Stimulated activated CD4-positive, alpha-beta T cell treated with anti-CD3 and anti-CD28 coated beads, Interleukin-15, amount 100 ng/mL, for 24 hours (primary cell): ENCODE measurements at places on chromosomes 2 and 18.
A peak's percentile ranks its signal among the peaks of the same experiment; 100 is the strongest.

- DNase-seq: peak; percentile 26
Measured at GRCh38 chr2:113965644-113966043, 75.8 kb downstream of the ACTR3 start.

DNA sequence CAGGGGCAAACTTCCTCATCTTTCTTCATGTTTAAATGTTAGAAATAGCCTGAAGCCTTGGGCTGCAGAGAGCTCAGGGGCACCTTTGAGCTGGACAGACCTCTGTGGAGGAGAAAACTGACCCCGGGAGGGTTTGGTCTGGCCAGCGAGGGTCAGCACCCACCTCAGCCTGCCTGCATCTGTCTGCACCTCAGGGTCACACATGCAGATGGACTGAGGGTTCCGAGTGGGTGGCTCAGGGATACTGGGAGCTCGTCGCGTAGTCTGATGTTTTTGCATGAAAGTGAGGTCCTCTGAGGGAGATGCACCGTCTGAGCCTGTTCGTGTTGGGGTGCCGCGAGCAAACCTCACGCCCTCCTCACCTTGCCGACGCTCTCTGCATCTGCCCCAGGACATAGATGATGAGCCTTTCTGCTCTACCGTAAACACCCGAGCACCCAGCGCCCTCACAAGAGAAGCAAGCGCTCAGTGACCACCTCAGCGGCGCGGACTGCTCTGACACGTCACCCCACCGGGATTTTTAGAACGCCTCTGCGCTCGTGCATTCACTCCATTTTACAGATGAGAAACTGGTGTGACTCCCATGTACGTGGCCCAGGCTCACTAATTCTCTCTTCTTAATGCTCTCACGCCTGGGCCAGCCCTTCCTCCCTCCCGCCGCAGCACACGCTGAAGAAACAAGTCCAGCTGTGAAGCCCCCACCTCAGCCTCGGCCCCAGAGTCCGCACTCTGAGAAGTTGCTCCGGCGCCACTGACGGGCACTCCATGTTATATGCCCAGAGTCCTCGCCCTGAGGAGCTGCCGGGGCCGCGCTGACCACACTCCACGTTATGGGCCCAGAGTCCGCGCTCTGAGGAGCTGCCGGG is 9.5 kb downstream of the KCNG2 start:
- no peak for DNase-seq

- no peak for DNase-seq
Measured at GRCh38 chr18:46152436-46152807, 48.2 kb downstream of the HAUS1 start.

- DNase-seq: no peak
Measured at GRCh38 chr2:121386707-121387106, 101.7 kb upstream of the TFCP2L1 start.

DNA sequence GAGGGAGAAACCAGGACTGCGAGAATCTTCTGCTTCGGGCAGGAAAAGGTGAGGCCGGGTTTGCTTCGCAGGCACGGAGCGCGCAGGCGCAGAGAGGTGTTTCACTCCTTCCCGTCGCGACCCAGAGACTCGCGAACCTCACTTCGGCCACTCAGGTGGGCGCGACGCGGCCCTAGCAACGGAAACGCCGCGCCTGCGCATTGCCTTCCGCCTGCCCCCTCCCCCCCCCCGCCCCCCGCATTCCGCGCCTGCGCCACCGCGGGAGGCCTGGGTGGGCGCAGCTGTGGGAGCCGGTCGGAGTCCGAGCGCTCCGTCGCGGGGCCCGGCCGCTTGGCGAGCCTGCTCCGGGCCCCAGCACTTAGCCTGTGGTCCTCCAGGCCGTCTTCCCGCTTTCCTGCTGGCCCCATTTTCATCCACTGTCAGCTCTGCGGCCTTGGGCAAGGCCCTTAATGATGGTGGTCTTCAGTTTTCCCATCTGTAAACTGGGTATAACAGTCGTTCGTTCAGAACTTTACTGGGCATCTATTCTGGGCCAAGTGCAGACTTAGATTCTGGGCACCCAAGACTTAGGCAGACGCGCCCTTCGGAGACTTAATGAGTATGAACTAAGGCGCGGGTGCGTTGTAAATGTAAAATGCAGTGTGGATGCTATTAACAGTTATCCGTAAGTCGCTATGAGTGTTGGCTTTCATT is 62.1 kb upstream of the ACKR3 start:
- peak; percentile 69 for DNase-seq

- no peak for DNase-seq
Measured at GRCh38 chr18:75246721-75247610, 36.4 kb downstream of the TSHZ1 start.

- no peak for DNase-seq
Measured at GRCh38 chr2:18062892-18063291, 184.4 kb downstream of the KCNS3 start.

DNA sequence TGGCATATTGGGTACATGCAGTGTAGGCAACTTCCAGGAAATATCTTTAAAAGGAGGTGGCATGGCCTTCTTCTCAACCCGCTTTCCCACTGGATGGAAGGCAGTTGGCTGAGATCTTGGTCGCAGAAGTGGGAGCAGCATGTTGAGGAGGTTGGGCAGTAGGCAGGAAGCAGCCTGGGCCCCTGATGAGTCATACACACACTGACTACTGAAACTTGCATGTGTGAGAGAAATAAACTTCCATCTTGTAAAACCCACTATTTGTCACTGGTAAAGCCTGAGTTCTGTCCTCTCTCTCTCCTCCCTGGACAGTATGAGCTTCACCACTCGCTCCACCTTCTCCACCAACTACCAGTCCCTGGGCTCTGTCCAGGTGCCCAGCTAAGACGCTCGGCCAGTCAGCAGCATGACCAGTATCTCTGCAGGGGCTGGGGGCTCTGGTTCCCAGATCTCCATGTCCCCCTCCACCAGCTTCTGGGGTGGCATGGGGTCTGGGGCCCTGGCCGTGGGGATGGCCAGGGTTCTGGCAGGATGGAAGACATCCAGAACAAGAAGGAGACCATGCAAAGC is 233.8 kb upstream of the SPRED2 start:
- peak; percentile 7 for DNase-seq

DNA sequence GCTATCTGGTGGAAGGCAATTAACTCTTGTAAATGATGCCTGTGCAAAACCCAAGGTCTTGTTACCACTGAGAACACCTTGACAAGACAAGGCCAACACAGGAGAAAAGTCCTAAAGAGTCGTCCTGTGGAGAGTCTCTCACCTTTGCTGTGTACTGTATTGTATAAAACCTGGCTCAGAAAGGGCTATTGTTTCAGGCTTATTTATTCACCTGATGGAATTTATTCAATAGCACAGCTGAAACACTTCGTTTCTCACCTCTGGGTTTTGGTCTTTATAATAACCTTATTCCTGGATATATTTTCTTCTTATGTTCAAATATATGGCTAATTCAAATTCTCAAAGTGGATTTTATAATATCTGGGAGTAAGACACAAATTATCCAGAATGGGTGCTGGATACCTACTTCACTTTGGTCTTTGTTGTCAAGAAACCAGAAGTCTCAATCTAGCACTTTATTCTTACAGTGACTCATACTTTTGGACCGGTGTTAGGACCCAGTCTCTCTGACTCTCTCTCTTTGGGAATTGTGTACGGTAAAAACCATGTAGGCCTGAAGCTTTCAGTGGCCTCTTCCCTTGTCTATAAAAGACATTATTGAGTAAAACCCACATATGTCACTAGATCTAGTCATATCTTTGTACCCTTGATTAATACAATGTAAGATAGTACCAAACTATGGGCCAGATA is 16.1 kb upstream of the STAT4 start:
- no peak for DNase-seq

GRCh38 chr18:57585421-57585820 is 1.1 kb downstream of the FECH start:
- DNase-seq: no peak

DNA sequence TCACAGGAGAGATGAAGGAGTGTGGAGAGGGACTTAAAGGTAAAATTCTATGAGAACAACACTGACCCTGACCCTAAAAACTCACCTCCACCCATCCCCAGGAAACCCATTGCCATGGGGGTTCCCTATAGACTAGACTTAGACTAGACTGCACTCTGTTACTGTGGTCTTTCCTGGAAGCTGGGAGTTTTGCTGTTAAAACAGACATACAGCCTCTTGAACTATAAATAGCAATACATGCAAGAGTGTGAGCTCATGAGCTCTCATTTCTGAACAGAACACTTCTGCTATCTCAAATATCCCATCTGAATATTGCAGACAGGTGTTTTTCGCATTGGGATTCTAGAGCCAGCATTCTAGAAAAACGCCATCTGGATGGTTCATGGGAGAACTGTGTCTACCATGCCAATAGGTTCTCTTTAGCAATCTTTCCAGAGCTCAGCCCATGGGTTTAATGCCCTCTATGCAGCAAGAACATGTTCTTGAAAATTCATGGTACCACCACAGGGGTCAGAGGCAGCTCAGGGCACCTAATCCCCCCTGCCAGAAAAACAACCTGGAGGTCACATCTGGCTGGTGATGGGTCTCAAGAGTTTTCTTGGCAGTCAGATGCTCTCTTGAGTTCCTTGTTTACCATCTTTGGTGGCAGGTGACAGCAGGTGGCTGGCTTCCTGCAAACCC is 51.9 kb downstream of the SLC14A2 start:
- no peak for DNase-seq

DNA sequence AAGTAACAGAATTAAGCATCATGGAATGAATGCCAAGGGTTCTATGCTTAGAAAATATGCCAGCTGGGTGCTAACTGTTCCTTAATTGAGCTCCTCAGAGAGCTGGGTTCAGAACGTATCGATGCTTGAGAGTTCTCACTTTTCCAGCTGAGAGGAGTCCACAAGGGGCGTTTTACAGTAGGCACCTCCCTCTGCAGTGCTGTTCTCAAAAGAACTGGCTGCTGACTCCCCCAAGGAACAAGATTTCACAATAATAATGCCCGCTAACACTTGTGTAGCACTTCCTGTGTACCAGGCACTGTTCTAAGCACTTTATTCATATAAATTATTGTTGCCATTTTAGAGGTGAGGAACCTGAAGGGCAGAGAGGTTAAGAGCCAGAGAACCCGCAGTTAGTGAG is 18.1 kb upstream of the TMEM237 start:
- DNase-seq: no peak

DNA sequence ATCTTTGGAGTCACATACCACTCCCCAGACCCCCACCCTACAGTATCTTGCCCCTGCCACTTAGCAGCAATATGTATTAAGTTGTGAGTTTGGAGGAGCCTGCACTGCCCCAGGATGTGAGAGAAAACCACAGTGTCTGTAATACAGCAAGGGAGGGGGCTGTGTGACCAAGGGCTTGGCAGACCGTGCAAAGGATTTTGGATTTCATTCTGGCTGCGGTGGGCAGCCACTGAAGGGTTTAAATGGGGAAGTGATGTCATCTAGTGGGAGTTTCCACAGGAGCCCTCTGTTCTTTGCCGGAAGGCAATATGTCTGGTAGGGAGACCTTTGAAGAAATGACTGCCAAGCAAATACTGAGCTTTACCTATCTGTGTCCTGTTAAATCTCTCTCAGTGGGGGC is 202.4 kb downstream of the FHOD3 start:
- no peak for DNase-seq

- DNase-seq: no peak
Measured at GRCh38 chr18:61420218-61420885, 87.1 kb downstream of the CDH20 start.

GRCh38 chr2:15223887-15224286 is 337.2 kb downstream of the NBAS start:
- no peak for DNase-seq

- DNase-seq: no peak
Measured at GRCh38 chr2:30978044-30978443, 160.2 kb downstream of the GALNT14 start.

- DNase-seq: no peak
Measured at GRCh38 chr2:169493360-169493759, 14.1 kb downstream of the BBS5 start.

DNA sequence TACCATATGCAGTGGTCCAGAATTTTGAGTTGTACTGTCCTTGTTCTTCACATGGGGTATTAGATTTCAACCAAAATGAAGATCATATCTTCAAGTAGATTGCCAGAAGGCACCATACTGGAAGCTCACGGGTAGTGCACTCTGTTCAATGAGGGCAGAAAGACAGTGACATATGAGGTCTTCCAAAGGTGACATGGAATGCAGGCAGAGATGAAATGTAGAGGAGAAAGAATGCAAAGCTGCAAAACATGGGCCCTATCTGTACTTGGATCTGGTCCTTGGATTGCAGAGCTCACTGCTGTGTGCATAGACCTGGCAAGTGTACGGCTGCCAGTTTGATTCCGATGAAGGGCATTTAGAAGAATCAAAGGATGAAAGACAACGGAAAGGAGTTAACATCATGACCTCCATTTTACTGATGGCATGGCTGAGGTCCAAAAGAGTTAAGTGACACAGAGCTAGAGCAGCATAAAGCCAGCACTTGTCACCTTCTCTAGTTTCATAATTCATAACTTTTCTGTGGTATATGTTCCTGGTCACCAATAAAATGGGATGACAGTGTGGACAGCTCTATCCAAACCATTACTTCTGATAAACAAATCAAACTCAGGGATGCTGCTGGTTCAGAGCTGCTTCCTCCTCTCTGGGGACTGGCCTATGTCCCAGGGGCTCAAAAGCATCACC is 64.7 kb downstream of the BCL2 start:
- DNase-seq: no peak

DNA sequence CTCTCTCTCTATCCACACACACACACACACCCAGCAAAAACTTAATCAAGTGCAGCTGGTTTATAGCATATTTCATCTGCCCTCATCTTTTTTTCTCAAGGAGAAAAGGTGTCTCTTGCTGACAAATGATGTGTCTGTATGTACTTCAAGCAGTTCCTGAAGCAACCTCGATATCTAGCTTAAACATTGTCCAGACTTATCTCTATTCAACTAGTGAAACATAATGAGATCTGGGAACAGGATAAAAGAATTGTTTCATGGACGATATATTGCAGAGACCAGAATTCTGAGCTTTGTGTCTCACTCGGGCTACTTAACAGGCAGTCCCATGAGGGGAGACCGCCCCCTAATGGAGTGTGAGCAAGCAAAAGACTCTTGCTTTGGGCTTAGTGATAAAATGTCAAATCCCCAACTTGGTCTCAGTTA is 929.2 kb upstream of the SOX11 start:
- no peak for DNase-seq

DNA sequence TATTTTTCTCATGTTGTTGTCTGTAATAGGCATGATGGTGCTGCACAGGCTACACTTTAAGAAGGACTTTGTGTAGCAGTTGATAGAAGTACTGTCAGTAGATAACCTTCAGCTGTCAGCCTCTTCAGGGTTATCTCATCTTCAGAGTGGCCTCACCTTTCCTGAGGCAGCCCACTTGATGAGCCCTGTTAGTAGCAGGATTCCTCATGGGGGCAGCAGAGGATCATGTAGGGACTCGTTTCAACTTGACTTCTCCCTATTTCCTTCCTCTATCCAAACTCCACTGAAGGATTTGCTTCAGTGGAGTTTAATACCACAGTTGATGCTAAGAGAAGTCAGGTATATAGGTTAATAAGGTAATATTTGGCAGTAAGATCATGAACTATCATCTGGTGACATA is 530.3 kb upstream of the FSIP2 start:
- peak; percentile 2 for DNase-seq

- DNase-seq: no peak
Measured at GRCh38 chr2:233121856-233122255, 61.7 kb downstream of the INPP5D start.

- DNase-seq: no peak
Measured at GRCh38 chr2:121677855-121678254, 28.6 kb upstream of the CLASP1 start.
